GM18507 (cell line): ENCODE measurements at places on chromosomes 5 and 9.

DNA sequence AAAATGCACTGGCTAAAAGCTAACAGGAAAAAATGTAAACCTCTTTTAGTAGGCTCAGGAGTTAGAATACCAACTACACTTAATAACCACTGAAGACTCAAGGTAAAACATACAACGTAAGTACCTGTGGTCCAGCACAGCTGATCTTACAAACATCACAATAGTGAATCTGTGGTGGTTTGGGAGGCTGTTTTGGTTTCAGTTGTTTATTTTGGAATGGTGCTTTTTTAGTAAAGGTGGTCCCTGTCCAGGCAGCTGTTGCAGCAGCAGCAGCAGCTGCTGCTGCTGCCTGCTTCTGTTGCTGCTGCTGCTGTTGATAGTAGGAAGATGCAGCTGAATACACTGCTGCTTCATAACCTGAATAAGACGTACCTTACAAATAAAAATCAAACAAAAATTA, 37.9 kb downstream of the ZFR start:
- no peak for DNase-seq

DNA sequence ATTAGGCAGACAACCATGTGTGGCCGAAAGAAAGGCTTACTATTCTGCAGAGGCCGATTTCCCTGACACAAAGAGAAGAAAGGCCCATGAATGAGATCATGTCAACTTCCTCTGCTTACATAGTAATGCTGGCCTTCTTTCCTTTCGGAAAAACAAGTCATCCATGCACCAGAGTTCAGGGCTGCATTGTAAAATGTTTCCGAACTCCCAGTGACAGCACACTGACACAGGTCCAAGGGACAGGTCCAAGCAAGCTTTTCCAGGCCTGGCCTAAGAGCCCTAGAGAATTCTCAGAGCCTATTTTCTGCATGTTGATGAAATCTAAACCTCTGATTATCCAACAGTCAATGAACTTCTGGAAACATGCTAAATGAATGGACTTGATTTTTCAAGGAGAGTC, 140.9 kb downstream of the ZNF608 start:
- no peak for DNase-seq

DNA sequence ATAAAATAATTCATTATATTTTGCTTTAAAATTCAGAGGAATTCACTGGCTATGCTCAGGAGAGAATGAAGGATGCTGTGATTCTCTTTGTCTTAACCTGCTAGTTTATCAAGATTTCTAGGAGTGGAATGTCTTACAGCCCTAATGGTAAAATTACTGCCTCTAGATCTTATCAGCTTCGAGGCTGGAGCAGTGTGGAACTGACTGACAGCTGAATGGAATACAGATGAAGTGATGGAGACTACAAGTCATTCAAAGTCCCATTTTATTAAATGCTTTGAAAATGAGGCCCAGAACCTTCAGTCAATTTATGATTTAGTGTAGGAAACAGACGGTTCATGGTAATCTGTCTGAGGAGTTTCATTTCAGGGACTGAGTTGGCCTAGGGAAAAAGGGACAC, 202.1 kb downstream of the RFX3 start:
- no peak for DNase-seq

- DNase-seq = no peak
Observed at GRCh38 chr9:34457266-34458012, 931 bp downstream of the FAM219A start.
